Activated gamma-delta T cell treated with Interleukin-2 at 50 U/mL for 16 hours (primary cell): ENCODE measurements at places on chromosomes 3 and 15.

GRCh38 chr3:150132101-150132749 lies 161.5 kb upstream of the PFN2 start:
- DNase-seq = no peak

GRCh38 chr3:71391361-71391760 lies 192.2 kb downstream of the FOXP1 start:
- DNase-seq = no peak

- DNase-seq = no peak
Measured at GRCh38 chr3:158249183-158249582, 139.3 kb downstream of the RSRC1 start.

DNA sequence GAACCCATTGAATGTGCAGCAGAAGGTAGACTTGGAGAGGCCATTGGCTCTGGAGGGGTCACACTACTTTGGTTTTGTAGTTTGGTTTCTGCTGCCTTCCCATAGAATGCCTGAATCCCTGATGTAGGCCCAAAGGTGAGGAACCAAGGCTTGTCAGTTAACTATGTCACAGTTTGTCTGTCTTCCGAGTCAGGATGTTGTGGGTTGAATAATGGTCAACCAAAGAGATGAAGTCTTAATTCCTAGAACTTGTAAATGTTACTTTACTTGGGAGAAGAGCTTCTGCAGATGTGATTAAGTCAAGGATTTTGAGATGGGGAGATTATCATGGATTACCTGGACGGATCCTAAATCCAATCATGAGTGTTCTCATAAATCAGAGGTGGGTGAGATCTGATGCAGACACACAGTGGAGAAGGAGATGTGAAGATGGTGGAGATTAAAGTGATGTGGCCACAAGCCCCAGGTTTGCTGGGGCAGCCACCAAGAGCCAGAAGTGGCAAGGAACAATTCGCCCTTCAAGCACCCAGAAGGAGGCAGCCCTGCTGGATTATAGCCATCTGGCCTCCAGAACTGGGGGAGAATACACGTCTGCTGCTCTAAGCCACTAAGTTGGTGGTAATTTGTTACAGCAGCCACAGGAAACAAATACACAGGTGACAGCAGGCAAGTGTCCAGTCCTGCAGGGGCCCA lies 2.3 kb upstream of the CCR8 start:
- DNase-seq = no peak

DNA sequence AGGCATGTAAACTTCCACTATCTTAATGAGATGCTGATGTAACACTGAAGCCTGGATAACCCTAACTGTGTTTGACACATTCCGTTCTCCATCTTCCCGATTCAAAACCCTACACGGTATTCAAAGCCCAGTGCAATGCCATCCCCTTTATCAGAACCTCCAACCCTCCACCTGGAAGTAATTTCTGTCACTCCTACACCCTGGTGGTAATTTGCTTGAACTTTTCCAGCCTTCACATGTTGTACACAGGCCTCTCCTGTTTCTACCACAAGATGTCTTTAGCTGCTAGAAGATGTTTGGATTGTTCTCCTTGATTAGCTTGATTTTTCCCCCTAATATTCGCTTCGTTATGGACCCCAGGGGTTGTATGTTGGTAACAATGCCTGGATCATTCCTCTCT lies 208.9 kb downstream of the CHST2 start:
- DNase-seq = no peak

DNA sequence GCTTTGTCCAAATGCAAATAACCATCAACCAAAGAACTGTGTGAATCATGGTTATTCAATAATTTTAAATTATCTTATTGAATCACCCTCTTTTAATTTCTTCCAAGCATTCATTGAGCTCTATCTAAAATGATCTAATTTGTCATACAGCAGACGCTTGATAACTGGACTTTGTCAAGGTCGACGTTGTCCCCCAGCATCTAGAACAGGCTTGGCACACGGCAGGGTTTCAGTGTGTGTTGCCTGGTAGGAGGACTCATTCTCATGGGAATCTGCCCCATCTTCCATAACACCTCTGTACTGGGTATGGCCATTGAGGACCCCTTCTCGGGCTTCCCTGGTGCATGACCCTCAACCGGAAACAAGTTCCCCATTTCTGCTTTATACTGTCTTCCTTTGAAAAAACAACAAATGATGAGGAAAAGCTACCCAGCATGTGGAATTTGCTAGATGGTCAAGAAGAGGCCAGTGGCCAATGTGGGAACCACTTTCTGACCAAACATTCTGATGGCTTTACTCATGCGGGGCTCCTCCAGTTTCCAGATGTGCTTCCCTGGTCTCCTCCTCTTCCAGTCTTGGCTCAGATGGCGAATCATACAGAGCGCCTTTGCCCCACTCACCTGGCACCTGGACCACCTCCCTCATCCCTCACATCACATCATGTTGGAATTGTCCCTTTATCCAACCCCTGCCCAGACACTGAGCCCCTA lies 41.7 kb upstream of the SEC22A start:
- DNase-seq = no peak

- DNase-seq = no peak
Measured at GRCh38 chr3:61724801-61725200, 163.4 kb downstream of the PTPRG start.

GRCh38 chr3:49428752-49429080 lies 408 bp downstream of the NICN1 start:
- DNase-seq = no peak

DNA sequence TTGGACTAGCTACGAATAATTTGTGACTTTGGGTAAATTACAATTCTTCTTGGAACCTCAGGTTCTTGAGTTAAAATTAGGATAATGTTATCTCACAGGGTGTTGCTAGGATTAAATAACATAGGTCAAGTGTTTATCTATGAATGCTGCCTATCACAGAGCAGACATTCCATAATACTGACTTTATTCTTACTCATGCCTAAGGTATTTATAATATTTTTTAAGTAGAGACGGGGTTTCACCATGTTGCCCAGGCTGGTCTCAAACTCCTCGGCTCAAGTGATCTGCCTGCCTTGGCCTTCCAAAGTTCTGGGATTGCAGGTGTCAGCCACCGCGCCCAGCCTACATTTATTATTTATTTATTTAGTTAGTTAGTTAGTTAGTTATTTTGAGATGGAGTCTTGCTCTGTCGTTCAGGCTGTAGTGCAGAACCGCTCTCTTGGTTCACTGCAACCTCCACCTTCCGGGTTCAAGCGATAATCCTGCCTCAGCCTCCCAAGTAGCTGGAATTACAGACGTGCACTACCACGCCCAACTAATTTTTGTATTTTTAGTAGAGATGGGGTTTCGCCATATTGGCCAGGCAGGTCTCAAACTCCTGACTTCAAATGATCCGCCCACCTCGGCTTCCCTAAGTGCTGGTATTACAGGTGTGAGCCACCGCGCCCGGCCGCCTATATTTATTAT lies 741 bp upstream of the ZNF106 start:
- DNase-seq = no peak

GRCh38 chr3:37953707-37954394 lies 36.7 kb upstream of the VILL start:
- no peak for DNase-seq

DNA sequence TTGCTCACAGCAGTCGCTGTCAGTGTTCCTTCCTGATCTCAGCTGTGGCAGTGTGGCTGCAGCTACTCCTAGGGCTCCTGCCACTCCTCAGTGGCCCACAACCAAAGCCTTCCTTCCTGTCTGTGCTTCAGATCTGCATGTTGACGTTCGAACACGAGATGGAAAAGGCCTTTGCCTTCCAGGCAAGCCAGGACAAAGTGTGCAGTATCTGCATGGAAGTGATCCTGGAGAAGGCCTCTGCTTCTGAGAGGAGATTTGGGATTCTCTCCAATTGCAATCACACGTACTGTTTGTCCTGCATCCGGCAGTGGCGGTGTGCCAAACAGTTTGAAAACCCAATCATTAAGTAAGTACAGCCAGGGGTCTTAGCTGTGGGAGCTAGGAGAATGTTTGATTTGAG lies 17.8 kb downstream of the MKRN2 start:
- no peak for DNase-seq

GRCh38 chr3:167151636-167152035 lies 228.5 kb downstream of the ZBBX start:
- DNase-seq = no peak

DNA sequence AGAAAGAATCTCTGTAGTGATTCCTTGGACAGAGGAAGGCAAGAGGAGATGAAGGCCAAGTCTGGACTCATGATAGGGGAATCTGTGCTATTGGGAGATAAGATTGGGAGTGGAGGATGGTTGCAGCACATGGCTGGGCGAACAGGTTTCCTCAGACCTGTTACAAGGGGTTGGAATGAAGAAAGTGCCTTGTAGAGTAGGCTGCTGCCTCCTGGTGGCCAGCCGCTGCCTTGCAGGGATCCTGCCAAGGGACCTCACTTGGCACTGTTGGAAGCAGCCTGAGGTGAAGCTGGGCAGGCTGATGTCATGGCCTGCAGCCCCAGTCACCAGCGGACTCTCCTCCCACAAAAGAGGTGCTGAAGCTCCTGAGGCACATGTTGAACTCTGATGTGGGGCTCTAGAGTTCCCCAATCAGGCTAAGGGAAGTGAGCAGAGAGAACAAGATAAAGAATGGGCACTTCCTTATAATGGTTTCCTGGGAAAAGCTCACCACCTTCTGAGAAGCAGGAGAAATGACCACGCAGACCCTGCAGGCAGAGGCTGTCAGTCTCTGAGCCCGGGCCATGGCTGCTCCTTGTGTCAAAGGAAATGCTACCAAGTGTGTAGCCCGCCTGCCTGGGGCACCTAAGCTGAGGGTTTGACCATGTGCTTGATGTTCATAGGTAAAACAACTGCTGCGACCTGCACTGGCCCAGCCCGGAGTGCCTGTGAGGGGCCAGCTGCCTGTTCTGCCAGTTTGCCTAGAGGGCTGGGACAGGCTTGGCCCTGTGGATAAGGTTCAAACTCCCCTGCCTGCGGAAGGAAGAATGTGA lies 1.6 kb upstream of the TEX264 start:
- peak; percentile 74 for DNase-seq

- no peak for DNase-seq
Measured at GRCh38 chr3:175066617-175067415, 207.7 kb downstream of the NAALADL2 start.

- DNase-seq = no peak
Measured at GRCh38 chr3:183980403-183980802, 37.3 kb downstream of the ABCC5 start.

DNA sequence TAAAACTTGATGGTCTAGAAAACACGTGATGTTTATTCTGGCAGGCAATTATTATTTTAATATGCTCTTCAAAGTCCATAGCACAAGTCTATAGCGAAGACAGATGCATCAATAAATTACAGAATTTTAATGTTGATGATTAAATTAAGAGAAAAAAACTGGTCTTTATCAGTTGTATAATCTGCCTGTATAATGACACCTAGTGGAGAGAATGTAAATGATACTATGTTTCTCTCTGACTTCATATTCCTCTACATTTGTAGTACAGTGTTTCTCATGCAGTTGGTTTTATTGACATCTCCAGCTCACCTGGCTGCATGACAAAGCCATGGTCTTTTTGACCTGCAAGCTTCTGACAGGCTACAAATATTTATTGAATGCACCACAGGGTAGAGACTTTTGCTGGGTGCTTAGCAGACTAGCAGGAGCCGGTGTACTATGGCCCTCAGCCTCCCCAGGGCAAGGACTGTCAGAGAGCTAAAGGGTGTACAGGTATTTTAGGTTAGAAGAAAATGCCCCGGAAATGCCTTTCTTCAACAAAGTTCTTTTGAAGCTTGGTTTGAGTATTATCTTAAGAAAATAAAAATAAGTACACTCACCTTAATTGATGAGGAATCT lies 289.9 kb downstream of the GAP43 start:
- no peak for DNase-seq

DNA sequence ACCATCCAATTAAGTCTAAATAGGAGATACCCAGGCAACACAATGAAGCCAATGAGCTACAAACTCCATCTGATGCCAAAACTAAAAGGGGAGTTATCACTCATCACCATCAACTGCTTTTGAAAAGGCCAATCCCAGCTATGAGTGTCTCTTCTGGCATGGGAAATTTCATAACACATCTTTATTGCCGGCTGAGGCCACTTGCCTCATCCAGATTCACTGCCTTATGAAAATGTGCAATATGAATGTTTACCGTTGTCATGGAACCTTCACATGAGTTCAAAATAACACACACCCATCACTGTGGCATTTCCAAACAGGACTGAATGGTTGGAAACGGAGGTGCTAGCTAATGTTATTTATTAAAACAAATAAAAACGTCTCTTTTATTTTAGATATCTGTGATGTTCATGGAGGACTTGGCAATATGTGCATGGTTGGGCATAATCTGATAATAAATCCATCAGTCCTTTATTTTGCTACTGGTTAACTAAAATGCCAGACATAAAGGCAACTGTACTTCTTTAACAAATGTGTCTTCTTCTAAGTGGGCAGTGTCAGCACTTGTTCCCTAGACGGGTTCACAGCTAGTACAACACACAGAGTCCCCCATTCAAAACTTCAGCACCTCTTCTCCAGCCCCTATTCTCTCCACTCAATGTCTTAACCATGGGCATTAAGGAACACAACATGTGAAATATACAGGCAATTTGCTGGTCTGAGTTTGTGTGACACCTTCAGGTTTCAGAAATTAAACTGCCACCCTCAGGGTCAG lies 143.9 kb downstream of the MAGI1 start:
- no peak for DNase-seq

GRCh38 chr3:27312044-27312668 lies 57.0 kb downstream of the NEK10 start:
- DNase-seq = no peak

DNA sequence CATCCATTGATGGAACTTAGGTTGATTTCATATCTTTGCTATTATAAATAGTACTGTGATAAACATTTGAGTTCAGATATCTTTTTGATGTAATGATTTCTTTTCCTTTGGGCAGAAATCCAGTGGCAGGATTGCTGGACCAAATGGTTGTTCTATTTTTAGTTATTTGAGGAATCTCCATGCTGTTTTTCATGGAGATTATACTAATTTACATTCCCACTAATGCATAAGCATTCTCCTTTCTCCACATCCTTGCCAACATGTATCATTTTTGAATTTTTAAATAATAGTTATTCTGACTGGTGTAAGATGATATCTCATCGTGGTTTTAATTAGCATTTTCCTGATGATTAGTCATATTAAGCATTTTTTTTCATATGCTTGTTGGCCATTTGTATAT lies 144.0 kb upstream of the SUCLG2 start:
- DNase-seq = no peak

GRCh38 chr3:8962226-8962861 lies 928 bp downstream of the RAD18 start:
- no peak for DNase-seq

GRCh38 chr3:184379358-184380184 lies at the start of gene CHRD:
Gene CHRD (plus strand): TSS chr3:184380054. CDS start chr3:184380319, 265 bp downstream.
- no peak for DNase-seq
